Psoas muscle (tissue), 8 donors: ENCODE measurements at places on chromosomes 7 and 10.

DNA sequence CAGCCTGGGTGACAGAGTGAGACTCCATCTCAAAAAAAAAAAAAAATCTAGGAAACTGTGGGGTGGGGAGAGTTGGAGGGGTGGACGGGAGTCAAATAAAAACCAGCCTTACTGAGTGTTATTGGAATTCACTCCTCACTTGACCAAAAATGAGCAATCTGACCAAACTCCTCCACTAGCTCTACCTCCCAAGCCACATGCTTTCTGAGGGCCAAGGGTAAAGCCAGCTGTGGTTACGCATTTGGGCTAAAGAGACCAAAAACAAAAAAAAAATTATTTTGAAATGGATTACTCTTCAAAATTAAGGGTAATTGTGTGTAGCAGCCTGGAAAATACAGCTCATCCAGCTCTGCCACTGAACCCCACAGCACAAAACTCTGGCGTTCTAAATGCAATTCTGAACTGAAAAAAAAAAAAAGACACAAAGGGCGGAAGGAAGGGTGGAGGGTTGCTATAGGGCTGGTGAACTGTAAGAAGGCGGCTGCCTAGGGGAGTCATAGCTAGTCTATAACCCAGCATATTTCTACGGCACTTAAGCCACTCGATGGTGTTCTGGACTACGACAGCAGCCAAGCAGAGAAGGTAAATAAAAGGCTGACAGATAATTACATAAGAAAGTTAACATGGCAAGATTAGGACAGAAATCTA, 7.8 kb downstream of the ELMO1 start:
- no peak for DNase-seq

DNA sequence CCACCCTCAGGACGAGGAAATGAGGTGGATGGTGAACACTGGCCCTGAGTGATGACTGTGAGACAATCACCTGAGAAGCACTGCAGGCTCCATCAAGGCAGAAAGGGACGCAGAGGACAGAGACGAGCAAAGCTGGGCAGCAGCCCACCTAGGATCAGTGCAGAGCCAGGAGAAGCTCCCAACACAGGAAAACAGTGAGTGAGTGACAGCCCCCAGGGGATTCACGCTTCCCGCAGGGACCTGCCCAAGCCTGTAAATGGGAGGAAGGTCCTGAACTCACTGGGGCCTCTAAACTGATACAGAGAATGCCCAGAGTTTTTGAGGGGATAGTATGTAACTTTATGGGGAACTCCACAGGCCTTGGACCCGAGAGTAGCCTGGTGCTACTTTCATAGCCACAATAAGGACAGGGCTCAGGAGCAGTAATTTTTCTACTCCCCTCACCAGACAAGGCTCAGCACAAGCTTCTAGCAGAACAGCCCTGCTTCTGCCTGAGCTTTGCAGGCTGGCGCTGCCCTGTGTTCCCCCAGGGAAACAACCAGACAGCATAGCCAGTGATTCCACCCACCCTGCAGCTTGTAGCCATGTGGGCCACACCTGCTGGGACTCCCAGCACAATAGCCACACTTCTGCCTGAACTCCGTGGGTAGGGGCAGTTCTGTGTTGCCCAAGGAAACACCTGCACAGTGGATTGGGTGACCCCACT, 708.4 kb downstream of the POM121L12 start:
- DNase-seq: no peak

DNA sequence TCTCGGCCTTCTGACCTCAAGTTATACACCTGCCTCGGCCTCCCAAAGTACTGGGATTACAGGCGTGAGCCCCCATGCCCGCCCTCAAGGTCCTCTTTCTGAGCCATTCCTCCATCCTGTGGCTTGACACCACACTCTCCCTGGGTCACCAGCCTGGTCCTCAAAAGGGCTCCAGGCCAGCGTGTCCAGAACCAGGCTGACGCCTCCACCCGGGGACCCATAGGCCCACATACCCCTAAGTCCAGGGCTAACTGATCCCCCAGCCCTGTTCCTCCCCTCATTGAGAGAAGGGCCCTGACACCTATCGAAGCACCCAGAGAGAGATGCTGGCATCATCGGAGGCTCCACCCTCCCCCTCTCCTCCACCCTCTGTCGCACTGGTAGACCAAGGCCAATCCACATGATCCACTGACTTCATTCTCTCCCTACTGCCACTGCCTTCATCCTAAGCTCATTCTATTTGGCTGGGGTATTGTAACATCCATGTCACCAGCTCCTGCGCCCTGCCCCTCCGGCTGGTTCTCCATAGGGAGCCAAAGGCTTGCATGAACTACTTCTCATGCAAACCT, 46.7 kb downstream of the TMEM270 start:
- no peak for DNase-seq

DNA sequence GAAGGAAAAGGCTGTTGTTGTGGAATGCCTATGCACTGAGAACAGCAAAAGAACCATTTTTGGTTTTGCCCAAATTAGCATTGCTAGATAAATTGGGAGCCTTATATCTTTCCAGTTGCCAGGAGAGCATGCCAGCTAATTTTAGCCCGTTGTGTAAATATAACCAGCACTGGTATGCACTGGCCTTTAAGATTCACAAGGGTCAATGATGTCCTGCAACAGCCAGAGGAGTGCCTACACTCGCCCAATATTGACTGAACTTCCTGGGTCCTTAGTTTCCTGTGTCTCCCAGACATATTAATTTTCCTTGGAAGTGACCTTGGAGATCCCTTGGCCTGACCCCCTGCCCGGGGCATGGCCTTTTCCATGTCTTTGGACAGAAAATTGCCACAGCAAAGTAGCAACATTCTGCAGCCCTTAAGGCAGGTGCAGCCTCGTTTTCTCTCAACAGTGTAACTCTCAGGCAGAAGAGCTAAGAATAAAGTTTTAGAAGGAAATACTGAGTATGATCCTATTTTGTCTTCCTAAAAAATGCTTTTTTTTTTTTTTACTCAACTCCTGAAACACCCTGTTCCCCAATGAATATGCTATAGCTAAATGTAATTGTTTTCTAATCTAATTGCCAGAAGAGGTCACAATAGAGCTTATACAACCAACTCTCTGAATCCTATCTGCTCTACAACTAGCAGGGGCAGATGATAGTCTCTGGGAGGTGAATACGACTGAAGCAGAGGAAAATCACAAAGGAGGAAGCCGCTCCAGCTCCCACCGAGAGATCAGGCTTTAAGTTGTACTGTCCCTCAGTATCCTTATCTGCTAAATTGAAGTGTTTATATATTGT, 131.9 kb upstream of the PCGF5 start:
- no peak for DNase-seq

- DNase-seq: no peak
Observed at GRCh38 chr10:57891201-57892006, 376.3 kb downstream of the IPMK start.

DNA sequence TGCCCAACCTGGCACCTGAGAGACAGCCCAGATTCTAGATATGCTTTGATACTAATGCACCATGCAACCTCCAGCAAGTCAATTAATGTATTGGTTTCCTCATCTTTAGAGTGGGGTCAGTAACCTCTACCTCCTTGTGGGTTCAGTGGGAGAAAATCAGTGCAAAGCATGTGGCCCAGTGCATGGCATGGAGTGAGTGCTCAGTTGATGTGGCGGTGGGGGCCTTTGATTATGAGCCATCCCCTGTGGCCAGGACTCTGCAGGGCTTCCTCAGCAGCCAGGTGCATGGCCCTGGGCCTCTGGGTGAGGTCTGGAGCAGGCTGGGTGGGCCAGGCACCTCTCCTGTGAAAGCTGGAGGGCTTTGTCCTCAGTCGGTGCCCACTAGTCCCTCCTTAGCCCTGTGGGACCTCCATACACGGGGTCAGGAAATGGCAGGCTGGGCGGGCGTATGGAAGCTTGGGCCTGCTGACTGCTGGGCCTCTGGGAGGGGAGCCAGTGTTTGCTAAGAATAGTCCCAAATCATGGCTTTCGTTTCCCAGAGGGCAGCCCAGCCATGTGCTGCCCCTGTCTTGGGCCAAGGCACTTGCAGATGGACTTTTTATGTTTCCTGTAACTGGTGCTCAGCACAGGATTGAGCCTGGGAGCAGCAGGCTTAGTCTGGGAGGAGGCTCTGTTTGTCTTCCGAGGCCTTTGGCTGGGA, 3.4 kb downstream of the PALD1 start:
- DNase-seq: peak; percentile 52

- no peak for DNase-seq
Observed at GRCh38 chr7:95687759-95688343, 84.5 kb upstream of the DYNC1I1 start.
